Activated T-helper 9 cell treated with anti-CD3 and anti-CD28 coated beads, Interleukin-2, amount 50 U/mL, for 16 hours (primary cell): ENCODE measurements at places on chromosomes 12 and 14.

DNA sequence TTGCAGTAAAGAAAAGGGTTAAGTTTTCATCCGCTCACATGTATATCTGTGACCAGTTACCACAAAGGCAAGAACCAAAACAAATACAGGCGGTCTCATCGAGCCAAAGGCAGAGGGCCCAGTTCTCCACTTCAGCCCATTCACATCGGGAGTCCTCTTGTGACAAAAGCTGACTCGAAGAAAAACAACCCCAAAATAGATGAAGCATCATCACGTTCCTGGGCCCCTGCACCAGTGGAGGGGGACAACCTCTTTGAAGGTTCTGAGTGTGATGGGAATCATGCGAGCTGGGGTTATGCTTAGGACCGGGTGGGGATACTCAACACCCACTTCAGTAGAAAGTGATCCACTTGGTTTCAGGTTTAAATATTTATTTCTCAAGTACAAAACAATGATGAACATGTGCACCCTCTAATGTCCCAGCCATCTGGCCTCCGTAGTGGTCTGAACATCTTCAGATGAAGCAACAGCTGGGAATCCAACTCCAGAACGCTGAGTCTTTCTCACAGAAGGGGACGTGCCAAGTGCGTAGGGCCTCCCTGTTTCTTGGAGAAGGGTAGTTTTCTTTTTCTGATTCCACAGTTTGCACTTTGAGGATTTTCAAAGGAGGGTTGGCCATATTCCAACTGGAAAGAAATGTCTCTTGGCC lies 8.4 kb downstream of the GSC start:
- DNase-seq, result no peak

DNA sequence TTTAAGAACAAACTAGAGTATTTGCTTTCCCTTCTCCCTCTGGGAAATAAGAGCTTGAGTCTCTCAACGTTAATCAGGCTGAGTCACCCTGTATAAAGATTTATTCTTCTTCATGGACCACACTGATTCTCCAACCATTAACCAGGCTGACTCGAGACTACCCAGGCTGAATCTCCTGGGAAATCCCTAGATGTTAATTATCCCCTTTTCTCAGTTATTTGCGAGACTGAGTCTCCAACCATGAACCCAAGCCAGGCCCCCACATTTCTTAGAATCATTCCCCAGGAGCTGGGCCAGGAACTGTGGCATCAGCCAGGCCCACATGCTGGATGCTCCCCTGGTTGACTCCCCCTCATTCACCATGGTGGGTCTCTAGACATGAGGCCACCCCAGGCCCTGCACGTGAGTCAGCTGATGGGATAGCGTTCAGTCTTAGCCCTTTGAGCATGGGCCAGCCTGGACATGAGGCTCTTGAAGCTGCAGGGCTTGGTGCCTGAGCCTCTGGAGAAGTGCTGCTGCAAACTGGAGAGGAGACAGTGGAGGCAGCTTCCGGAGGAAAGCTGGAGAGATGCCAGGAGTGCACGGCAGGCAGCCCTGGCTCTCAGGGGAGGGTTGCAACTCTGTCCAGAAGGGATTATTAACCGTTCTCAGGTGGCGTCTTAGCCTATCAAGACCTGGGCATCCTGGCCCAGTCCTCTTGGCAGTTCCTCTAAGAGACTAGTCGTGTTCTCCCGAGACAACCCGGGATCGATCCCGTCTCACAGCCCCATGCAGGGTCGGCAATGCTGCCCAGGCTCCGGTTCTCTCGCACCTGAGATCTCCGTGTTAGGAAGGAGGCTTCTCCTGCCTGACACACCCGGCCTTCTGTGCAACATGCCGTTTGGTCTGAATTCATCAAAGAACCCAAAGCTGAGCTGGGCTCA lies 296.6 kb downstream of the ADGRD1 start:
- DNase-seq, result no peak

DNA sequence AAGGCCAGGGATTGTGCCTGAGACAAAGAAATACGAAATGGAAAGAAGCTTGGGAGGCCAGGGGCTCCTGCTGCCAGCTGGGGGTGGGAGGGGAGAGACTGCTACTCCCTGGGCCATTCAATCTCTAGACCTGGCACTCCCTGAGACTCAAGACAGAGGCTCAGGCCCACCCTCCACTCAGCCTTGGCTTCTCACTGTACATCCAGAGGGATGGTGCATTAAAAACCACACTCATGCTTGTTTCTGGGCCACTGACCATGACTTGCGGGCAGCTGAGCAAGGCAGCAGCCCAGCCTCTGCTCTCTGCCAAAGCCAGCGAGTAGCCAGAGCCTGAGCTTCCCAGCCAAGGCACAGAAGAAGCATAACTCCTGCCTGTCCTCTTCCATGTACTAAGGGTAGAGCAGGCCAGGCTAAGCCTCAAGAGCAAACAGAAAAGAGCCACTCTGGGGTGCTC lies 41.5 kb downstream of the PITPNM2 start:
- no peak for DNase-seq

DNA sequence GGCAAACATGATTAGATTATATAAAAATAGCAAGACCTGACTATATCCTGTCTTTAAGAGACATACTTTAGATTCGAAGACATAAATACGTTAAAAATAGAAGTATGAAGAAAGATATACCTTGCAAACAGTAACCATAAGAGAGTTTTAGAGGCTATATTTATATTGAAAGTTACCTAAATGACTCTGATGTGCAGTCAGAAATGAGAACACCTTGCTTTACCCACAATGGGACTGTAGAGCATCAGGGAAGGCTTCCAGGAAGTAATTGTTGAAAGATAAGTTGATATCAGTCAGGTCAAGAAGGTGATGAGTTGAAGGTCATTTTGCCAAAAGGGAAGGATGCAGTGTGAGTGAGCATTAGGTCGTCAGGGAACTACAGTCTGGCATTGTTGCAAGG lies 110.2 kb downstream of the NEDD1 start:
- no peak for DNase-seq

GRCh38 chr14:104467641-104468040 lies 111.9 kb upstream of the C14orf180 start:
- no peak for DNase-seq

DNA sequence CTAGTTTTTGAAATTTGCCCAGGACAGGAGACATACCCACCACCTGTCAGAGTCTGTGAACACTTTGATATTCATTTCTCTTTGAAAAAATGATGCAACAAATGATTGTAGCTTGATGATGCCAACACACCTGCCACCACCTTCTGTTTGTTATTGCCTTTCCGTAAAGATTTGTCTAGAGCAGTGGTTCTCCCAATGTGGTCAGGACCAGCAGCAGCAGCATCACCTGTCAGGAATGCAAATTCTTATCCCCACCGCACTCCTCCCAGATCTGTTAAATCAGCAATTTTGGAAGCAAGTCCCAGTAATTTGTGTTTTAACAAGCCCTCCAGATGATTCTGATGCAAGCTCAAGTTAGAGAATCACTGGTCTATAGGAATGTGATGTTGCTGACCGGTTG lies 9.9 kb downstream of the CCDC175 start:
- no peak for DNase-seq

DNA sequence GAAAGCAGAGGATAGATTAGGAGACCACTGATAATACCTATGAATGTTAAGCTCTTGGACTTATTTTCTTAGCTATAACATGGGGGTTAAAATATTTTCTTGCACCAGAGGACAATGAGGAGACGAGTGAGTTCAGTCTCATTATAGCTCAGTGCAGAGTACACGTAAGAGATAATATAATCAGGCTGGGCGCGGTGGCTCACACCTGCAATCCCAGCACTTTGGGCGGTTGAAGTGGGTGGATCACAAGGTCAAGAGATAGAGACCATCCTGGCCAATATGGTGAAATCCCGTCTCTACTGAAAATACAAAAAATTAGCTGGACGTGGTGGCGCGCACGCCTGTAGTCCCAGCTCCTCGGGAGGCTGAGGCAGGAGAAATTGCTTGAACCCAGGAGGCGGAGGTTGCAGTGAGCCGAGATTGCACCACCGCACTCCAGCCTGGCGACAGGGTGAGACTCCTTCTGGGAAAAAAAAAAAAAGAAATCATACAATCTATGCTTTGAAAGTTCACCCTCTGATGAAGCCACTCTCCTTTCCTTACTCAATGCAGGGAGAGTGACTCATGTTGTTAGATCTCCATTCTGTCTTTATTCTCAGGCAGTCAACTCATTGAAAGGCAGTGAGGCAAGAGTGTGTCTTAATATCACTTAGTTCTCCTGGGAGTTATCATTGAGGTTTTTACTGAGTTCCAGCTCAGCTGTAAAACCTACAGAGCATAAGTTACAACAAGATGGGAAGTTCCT lies 134.2 kb downstream of the SYNE2 start:
- no peak for DNase-seq

GRCh38 chr12:52181746-52182145 lies 10.1 kb downstream of the KRT80 start:
- DNase-seq, result no peak

- no peak for DNase-seq
Measured at GRCh38 chr12:130981074-130981742, 27.5 kb downstream of the ADGRD1 start.

DNA sequence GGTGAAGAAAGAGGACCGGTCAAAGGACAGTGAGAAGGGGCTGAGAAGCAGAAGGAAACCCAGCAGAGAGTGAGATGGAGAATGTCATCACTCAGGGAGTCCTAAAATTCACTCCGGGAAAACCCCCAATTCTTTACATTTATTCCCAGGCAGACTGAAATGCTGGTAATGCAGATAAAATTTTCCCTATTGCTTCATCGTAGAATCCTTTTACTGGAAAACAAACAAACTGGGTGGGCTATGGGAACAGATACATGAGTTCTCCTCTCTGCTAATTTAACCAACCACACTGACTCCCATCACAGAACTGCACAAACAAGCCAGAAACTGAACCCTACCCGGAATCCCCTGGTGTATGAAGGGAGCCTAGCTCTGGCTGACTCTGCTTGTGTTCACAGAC lies 20.9 kb downstream of the HEBP1 start:
- DNase-seq, result no peak

- no peak for DNase-seq
Measured at GRCh38 chr12:31029916-31030562, 43.6 kb upstream of the DDX11 start.

DNA sequence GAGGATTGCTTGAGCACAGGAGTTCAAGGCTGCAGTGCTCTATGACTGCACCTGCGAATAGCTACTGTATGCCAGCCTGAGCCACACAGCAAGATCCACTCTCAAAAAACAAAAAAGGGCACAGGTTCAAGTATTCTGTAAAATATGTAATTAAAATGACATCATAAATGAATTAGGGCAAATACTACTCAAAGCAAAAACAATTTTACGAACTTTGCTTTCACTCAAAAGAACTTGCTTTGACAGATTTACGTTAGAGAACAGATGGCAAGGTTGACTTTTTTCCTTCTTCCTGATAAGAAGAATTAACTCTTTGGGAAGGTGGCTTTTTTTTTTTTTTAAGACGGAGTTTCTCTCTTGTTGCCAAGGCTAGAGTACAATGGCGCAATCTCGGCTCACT lies 44.0 kb upstream of the EAPP start:
- DNase-seq, result no peak

DNA sequence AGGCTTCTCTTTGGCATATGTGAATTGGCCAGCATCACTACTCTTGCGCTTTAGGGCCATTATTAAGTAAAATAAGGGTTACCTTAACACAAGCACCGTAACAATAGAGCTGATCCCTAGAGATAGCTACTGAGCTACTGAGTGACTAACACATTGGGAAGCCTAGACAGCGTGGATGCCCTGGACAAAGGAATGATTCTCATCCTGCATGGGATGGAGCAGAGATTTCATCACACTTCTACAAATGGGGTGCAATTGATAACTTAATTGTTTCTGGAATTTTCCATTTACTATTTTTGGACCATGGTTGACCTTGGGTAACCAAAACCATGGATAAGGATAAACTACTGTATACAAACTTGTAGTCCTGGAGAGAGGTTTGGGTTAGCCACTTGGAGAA lies 57.1 kb downstream of the FBXO34 start:
- no peak for DNase-seq

- no peak for DNase-seq
Measured at GRCh38 chr12:3568695-3569094, 77.7 kb downstream of the PRMT8 start.

DNA sequence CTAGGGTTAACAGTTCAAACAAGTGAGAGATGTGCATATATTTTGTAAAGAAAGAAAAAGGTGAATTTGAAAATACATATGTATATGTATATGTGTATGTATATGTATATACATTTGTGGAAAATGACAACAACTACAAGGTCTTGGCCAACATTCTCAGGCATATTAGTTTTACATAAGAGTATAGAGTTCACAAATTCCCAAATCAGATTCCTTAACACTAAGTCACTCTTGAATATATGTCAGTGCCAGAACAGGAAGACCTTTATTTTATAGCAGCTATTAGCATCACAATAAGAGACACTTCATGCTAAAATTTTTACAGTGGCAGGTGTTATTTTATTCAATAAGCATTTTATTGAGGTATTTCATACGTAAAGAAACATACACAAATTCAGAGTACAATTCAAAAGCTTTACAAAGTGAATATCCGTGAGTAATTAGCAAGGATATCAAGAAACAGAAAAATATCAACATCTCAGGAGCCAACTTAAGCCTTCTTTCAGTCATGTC lies 179.7 kb downstream of the SLC6A15 start:
- DNase-seq, result no peak

DNA sequence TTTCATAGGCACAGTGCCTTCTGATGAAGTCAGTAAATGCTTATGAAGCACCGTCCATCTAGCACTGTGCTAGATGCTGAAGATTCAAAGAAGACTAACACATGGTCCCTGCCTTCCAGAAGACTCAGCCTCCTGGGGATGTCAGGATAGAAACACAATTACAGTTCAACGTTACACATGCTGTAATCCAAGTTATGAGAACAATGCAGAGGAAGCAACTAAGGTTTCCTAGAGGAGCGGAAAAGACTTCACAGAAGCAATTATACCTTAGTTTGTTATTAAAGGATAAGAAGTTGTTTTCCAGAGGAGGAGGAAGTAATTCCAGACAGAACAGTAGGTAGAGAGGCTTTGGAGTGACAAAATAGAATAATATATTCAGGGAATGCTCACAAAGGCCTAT lies 66.9 kb upstream of the FGD4 start:
- DNase-seq, result no peak

DNA sequence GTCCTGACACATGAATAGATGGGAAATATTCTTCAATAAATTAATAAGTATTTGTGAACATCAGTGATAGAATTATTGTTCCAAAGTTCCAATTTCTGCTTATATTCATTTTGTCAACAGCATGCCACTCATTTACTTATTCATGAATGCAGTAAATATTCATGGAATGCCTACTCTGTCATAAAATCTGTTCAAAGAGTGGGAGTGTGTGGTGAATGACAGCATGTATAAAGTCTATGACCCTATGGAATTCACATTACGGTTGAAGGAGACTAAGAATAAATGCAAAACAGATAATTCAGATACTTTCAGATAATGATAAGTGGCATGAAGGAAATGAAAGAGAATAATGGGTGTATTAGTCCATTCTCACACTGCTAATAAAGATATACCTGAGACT lies 494.7 kb downstream of the NRXN3 start:
- DNase-seq, result no peak

DNA sequence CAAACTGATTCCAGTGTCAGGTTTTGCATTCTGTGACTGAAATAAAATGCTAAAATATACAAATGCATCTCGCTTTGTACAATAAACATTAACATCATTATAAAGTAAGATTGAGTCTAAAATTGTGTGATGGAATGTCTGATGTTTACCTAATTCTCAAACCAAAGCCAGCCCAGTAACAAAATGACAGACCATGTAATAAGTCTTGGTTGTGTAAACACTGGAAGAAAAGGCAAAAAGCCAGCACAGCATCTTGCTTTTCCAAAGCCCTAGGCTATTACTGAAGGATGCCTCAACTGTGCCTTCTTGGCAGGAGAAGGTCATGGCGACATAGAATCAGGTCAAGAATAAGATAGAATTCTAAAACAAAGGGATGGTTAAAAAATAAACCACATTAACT lies 169.6 kb downstream of the EGLN3 start:
- DNase-seq, result no peak
